ENCODE measurements at places on chromosomes 1 and 21.

- no peak for DNase-seq
Measured at GRCh38 chr1:150955280-150955679, 19.4 kb downstream of the CERS2 start.

GRCh38 chr1:230076121-230076520, 9.1 kb downstream of the GALNT2 start:
- DNase-seq, result no peak

DNA sequence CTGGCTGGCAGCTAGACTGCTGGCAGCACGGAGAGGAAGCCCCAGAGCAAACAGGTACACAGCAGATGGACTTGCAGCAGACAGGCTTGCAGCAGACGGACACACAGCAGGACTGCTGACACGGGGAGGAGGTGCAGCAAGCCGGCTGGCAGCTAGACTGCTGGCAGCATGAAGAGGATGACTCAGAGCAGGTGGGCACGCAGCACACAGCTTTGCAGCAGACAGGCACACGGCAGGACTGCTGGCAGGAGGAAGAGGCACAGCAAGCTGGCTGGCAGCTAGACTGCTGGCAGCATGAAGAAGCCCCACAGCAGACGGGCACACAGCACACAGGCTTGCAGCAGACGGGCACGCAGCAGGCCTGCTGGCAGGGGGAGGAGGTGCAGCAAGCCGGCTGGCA, 498 bp downstream of the KRTAP10-2 start:
- DNase-seq, result no peak

DNA sequence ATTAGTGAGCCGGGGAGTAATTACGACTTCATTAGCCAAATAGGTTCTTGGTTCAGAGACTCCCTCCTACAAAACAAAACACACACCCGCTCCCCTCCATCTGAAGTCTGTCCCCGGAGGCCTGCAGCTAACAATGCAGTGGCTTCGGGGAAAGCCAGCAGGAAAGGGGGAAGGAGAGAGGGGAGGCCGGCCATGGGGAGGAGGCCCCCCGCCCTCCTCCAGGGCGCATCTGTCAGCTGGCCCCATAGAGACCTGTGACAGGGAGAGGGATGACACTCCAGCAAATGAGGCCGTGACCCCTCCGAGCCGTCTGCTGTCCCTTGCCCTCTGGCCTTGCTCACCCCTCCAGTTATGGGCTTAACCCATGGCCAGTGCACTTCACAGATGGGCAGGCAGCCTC, 12.1 kb upstream of the CNTN2 start:
- DNase-seq, result no peak

DNA sequence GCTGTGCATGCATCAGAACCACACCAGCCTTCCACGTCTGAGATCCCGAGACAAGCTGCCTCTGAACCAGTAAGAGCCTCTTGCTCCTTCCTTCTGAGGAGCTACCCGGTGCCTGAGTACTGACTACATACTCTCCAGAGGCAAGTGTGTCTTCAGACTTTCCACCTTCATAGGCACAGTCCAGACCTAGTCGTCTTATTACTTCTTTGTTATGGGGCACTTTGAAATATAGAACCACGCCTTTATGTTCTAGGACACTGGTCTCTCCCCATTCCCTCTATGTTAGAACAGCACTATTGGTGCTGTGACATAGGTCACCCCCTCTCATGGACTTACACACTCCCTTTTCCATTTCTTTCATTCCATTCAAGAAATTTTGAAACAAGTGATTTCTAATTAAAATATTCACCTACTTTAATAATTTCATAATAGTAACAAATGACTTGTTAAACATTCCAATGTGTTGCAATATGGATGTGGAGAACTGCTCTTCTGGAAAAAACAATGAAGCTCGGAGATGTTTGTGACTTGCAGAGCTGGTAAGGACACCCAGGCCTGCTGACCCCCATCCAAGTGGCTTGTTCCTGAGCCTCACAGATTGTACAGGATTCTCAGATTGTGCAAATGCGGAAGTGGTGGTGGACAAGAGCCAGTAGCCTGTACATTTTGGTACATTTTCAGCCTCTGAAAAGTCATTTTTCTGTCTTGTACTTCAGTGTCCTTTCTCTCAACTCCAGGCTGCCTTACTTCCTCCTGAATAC, 76.1 kb upstream of the SIPA1L2 start:
- DNase-seq, result no peak

DNA sequence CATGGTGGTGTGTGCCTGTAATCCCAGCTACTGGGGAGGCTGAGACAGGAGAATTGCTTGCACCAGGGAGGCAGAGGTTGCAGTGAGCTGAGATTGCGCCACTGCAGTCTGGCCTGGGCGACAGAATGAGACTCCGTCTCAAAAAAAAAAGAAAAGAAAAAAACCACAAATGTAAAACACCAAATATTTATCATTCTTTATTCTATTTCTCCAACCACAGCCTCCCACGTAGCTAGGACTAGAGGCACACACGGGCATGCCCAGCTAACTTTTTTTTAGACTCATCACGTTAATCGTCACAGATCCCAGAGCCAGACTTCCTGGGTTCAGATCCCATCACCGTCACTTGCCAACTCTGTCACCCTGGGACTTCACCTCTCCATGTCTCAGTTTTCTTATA, 13.5 kb downstream of the DNAJC16 start:
- no peak for DNase-seq

DNA sequence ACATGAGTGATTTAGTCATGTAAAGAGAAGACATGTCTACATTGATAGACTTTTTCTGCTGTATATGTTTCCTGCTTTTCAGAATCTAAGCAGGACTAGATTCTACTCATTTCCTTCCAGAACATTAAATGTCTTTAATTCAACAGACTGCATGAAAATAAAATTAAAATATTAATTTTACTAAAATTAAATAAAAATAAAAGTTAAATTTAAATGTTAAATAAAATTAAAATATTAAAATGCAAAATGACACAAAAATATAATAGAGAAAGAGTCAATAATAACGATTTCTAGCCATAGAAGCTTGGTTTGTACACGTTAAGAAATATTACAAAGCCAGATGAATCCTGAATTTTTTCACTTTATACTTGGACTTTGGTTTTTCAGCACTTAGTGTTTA, 552.8 kb upstream of the NR5A2 start:
- no peak for DNase-seq

GRCh38 chr1:115927971-115928370, 48.3 kb upstream of the SLC22A15 start:
- DNase-seq, result no peak

GRCh38 chr1:14027099-14027498, 327.1 kb downstream of the PRDM2 start:
- no peak for DNase-seq
